ENCODE measurements at places on chromosomes 1 and 21.

DNA sequence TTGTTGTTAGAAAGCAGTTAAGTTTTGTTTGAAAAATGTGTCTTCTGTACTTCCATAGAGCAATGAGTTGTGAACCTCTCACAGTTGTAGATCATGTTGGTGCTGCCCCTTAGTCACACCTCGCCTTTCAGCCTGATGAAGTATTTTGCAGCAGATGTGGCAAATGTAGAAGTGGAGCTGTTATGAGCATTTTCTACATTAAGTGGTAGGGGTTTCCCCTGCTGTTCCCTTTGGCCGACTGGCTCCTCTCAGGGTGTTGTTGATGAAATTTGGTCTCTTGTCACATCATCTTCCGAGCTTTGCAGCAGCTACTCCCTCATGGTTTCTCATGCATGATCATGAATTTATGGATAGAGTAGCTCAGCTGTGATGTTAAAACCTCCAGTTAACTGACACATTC is 33.6 kb upstream of the DENND1B start:
- DNase-seq, result no peak

GRCh38 chr1:150186789-150187559 is 37.3 kb downstream of the PLEKHO1 start:
- peak; percentile 3 for DNase-seq

- DNase-seq, result no peak
Observed at GRCh38 chr1:107682467-107682866, 282.5 kb downstream of the VAV3 start.

DNA sequence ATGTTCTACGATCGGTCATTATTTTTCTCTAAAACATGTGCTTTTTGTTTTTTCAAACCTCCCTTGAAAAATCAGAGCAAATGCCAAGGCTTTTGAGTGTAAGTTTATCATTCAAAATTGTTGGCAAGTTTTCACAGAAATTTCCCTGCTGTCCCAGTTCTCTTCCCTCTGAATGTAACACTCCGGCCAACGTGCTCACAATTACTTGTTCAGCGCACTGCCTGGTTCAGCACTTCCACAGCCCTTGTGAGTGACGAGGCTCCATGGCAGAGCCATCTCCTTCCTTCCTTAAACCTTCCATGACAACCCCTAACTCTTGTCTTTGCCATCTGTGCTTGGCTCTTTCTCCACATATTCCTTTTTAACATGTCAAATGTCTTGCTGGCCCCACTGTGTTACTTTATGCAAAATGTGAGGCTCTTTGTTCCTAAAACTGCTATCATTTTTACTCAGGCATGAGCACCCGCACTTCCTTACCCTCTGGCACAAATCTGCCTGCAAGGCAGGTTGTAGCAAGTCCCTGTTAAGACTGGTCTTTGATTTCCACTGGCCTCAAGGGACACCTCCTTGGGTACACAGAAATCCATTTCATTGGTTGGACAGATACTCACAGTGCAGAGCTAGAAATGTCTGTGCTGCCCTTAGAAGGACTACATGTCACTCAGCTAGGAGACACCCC is 142.8 kb downstream of the HUNK start:
- DNase-seq, result no peak

DNA sequence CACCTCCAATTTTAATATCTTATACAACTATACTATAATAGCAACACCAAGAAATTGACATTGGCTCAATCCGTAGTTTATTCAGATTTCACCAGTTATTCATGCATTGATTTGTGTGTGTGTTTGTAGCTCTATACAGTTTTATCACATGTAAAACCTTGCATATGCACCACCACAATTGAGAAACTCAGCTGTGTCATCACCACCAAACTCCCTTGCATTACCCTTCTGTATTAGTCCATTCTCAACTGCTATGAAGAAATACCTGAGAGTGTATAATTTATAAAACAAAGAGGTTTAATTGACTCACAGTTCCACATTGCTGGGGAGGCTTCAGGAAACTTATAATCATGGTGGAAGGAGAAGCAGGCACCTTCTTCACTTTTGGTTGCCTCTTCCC is 162.1 kb downstream of the PATJ start:
- DNase-seq, result no peak

DNA sequence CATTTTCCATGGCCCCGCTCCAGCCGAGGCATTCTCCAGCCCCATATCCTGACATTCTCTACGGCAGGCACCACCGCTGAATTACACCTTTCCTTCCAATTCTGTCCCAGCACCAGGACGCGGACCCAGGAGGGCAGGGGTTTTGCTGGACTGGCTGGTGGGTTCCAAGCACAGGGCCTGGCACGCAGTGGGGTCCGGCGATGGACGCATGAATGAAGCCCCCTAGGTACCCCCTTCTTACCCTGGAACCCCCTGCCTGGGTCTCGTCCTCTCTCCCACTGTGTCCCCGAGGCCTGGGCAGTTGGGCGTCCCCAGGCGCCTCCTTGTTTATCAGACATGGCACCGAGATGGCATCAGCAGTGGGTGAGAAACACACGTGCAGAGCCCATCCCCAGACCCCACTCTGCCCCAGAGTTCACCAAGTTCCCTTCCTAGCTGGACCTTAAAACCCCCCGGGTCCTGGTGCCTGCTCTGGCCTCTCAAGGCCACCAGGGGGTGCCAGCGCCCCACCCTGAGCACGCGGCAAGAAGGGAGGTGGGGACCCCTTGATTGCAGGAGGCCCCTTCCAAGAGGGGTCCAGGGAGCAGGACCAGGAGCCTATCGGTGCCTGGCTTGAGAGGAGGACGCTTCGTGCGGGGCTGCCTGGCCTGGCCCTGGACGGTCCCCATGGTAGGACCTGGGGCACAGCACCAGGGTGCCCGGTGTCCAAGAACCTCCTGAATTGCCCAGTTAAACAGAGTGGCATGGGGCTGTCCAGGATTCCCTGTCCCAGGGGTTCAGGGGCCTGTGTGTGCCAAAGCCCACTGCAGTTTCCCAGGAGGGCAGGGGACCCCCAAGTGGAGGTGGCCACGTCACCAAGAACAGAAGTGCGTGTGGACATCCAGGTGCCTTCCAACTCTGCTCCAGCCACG is 46.1 kb downstream of the MEGF6 start:
- DNase-seq, result peak; percentile 13

Data from T-helper 9 cell (primary cell).